ENCODE measurements at places on chromosomes 2 and 18.

DNA sequence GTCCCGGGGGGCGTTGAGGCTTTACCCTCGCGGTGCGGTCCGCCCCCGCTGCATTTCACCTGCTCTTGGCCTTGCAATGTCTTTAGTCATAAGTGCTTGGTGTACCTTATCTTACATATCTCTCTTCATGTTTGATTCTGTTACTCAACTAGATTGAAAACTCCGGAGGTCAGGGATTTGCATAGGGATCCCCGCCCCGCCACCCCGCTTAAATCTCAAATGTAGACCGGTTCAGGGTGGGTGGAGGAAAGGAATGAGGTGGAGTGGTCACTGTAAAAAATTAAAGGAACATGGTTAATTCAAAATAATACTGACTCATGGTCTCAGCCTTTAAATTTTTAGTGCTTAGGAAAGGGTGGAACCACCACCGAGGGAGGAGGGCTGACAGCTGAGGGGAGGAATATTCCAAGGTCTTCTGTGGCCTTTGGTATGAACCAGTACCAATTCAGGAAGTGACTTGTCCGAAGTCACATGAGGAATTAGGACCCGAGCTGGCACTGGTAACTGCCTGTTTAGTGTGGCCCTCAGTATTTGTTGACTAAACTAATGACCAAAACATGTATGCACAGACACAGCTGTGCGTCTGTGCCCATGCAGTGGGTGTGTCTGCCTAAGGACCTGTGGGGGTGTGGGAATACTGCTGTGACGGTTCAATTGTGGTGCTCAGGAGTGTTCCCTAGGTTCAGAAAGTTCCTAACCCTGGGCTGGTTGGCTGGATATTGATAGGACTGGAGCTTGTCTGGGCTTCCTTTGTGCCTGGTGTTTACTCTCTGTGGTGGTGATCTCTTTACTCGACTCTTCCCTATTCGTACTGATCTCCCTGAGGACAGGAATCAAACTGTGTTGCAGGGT lies 1.0 kb downstream of the PLEKHB2 start:
- DNase-seq, result peak; percentile 69

DNA sequence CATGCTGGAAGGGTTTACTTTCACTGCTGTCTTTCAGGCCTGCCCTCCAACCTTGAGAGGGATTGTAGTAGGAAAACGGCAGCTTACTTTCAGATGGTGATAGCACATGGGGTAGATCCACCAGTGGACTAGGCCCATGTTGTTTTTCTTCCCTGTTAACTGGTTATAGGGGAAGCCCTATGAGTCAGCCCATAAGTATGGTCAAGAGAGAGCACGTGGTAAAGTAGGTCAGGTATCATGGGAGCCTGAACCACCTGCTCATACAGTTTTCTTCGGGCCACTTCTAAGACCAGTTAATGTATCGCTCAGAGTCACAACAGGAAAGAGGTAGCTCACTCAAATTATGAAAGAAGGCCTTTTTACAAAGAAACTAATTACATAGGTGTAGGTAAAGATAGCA lies 33.0 kb downstream of the PDK1 start:
- no peak for DNase-seq

DNA sequence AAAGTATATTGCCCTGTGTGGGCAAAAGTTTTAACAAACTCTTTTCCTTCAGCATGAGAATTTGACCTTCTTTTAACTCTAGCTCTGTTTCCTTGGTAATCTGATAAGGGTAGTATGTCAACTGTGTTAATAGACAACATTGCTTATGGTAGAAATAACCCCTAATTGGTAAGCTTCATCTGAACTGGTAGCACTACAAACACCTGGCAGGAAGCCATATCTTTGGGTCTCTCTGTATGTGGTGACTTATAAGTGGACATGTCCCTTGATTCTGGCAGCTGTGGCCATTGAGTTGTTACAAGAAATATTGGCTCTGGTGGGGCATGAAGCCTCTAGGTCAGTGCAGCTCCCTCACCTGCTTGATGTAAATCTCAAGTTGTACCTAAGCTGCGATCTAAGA lies 46.9 kb downstream of the MBD5 start:
- DNase-seq, result no peak

DNA sequence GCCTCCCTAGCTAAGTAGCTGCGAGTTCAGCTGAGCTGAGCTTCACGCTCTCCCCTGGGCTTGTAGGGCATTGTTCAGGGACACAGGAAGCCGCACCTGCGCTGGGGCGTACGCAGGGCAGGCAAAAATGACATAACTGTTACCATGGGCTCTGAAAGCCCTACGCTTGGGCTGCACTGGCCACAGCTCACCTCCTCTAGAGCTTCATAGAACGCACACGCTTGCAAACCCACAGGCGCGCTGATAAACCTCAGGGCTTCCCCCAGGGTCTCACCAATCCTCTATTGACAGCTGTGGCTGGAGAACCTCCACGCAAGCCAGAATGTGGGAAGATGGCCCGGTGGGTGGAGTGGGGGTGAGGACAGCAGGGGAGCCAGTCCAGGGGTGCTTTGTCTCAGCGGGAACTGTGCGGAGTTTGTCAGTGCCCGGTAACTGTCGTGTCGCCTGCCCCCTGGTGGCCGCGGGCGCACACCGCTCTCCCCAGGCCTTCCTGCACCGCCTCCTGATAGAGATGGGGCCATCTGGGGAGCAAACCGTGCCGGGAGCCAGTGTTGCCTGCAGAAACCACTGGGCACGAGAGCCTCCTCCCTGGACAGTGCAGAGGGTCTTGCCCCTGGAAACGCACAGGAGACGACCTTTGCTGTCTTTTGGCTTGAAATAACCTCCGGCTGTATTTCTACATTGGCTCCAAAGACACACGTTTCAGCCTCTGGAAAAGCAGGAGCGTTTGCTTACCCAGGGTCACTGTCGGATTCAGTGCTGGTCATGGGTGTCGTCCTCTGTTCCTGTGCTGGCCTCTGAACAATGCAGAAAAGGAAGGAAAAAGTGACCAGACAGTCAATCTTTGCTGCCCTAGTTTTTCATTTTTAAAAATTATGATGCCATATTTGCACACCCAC lies 17.0 kb upstream of the CIDEA start:
- peak; percentile 26 for DNase-seq

DNA sequence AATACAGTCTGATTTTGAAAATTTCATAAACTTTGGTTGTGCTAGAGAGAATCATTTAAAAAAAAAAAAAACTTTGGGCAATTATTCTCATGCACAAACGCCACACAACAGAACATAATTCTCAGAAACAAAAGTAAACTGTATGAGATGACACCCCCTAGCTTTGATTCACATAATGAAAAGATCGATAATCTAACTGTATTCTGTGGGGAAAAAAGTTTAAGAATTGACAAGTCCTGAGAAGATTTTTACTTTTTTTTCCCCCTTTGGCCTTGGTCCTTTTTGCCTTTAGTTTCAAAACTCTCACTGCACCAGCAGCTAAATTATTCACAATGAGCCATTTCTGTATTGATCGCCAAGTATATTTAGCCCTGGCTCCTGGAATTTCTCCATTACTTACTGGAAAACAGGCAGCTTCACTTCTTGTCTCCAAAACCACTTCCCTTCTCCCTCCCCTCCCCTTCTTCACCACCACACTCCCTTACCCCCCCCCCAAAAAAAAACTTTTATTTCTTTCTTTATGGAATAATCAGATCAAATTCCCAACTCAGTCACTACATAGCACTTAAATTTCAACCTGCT lies 2.0 kb downstream of the IKZF2 start:
- no peak for DNase-seq

GRCh38 chr18:22391407-22392345 lies 26.0 kb downstream of the CTAGE1 start:
- DNase-seq, result peak; percentile 92

DNA sequence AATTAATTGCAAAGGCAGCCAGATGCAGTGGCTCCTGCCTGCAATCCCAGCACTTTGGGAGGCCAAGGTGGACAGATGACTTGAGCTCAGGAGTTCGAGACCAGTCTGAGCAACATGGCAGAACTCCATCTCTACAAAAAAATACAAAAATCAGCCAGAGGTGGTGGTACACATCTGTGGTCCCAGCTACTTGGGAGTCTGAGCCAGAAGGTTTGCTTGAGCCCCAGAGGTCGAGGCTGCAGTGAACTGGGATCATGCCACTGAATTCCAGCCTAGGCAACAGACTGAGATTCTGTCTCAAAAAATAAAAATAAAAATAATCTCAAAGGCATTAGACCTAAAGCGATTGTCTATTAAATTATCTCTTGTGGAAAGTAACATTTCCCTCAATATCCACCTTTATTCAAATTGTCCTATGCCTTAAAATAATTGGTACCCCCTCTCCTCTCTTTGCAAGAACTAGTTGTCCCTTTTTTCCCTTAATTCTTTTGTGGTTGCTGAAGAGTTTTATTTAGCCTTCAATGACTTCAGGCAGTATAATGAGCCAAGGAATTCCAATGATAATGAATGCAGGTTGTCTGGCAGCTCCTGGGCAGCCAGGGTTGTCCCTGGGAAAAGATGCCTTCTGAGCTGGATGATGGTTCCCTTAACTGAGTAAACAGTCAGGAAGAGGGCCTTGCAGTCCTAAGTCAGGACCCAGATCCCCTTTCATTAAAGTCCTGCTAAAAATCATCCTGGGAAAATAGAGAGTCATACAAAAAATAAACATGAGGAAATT lies 32.2 kb downstream of the GPR75 start:
- DNase-seq, result no peak

DNA sequence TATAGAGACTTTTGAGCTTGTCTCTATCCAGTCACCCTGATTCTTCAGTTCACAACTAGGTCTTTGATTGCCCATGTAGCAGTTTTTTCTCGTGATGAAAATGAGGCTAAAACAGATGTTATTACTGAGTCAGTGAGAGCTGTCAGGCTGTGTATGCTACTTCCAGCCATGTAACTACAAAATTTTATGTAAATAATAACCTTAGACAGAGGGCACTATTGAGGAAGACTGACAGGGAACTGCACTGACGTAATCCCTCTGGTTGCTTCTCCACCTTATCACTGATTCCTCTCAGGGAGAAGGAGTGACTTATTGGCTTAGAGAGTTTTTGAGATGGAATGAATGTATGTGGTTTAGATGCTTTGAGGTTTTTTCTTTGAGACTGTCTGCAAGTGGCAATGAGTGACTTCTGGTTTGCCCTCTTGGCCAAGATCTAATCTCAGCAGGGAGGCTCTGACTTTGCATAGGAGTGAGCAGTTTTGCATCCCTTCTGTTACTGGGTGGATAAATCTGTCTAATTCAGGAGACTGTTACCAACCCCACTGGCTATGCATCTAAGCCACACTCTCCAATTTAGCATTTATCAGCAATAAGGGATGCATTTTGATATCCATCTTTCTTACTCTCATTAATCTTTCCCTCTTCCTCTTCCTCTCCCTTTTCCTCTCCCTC lies 555.2 kb upstream of the FANCL start:
- no peak for DNase-seq

- no peak for DNase-seq
These were observed 64.6 kb upstream of the TAF1B start for GRCh38 chr2:9778471-9779316.

GRCh38 chr18:42533009-42533575 lies 578.1 kb downstream of the PIK3C3 start:
- no peak for DNase-seq

DNA sequence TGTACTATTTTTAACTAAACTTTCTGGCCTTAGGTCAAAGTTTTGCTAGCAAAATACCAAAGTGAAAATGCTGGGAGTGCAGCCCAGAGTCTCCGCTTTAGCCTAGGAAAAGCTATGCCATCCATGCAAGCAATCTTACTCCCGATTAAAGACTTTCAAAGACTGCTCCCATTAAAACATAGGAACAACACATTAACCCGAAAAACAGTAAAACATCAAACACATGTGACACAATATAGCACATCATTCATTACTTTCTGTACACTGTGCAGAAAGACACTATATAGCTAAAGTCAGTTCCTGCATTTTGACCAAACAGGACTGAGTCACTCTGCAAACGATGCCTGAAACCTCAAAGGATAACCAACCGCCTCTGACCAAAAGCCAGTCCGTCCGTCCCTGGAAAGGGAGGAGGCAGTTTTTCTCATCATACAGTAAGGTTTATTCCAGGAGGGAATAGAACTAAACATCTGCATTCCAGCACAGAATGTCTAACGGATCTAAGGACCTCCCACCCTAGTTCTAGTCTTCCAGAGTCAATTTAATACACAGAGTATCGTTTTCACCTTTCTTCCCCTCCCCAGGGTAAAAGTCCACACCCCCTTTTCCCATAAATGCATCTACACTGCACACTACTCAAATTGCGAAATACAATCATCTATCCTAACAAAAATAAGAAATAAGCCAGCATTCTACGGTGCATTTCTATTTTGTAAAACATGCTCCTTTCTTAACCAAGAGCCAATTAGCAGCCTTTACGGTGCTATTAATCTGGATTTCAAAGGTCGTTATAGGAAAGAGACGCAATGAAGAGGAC lies 1.7 kb downstream of the ROCK2 start:
- peak; percentile 72 for DNase-seq

GRCh38 chr2:226607379-226607778 lies 192.2 kb downstream of the IRS1 start:
- DNase-seq, result no peak

- no peak for DNase-seq
These were observed 188.1 kb downstream of the LAMA1 start for GRCh38 chr18:6929370-6930102.

DNA sequence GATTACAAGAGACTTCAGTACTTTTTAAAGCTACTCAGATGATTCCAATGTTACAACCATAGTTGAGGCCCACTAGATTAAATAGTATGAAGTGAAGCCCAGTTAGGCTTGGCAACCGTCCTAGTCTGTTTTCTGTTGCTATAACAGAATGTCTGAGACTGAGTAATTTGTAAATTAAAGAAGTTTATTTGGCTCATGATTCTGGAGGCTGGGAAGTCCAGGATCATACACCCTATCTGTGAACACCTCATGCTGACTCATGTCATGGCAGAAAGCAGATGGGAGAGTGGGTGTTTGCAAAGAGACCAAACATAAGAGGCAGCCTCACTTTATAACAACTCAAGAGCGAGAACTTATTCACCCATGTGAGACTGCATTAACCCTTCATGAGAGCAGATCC lies 63.1 kb downstream of the CCDC150 start:
- no peak for DNase-seq

DNA sequence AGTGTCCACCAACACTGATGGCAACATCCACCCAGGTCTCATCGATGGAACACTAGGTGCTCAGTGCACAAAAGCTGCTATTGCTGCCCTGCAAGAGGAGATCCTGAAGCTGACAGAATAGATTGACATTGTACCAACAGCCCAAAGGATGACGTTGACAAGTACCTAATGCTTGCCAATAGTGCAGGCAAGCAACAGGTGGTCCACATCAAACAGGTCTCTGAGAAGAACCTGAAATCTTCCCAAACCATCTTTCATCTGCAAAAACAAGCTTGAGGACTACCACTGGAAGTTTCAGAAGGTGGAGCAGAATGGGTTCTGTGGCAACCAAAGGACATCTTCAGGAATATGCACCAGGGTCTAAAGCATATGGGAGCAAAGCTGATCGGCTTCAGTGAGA lies 15.8 kb upstream of the PROKR1 start:
- DNase-seq, result no peak

DNA sequence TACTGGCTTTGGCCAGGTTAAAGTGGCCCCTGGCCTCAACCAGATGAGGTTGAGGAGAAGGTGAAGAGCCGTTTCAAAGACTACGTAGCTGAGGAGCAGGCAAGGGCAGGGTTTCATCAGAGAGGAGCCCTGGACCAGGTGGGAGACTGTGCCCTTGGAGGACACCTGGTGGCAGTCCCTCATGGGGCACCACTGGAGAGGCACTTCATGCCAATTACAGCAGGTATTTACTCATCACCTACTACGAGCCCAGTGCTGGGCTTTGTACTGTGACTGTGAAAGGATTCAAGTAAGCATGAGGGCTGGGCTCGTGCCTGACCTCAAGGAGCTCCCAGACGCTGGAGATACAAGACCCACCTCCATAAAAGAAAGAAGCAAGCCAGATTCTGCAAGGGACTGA lies 37.6 kb downstream of the SMAD7 start:
- no peak for DNase-seq

GRCh38 chr2:19059076-19059475 lies 299.3 kb downstream of the OSR1 start:
- peak; percentile 5 for DNase-seq
